ENCODE measurements at places on chromosomes 7 and 10.

DNA sequence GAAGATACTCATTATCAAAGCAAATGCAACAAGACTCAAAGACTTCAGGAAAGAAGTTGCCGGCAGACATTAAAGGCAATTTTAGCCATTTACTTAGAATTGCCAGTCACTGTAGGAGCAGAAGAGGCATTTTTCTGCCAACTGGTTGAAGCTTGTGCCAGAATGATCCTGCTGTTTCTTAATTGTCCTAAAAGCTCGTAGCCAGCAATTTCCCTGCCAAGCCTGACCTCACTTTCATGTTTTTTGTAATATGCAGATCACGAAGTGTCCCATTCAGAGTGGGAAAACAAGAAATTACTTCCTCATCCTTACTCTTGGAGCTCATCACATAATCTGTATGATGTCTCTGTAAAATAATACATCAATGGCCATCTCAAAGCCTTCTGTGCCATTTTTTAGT, 130.9 kb upstream of the ANKRD1 start:
- DNase-seq, result peak; percentile 85

DNA sequence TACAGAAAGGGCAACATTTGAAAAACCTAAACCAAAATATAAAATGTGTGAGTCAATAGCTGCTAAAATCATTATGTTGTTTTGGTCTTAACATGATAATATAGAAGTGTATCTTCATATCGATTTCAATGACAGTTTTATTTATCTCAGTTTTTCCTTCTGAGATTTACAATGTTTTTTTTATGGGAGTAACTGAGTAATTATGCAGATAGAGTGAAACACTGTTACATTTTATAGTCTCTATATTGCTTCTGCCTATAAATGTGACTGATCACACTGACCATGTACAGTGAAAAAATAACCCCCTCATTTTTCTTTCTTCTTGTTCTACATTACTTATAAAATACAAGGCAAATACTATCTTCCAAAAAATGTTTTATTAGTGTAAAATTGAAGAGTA, 81.6 kb downstream of the ETV1 start:
- DNase-seq, result no peak

- DNase-seq, result no peak
Observed at GRCh38 chr7:157990226-157990880, 597.3 kb downstream of the PTPRN2 start.

GRCh38 chr10:32377458-32378259, 30.7 kb upstream of the EPC1 start:
- DNase-seq, result peak; percentile 33

DNA sequence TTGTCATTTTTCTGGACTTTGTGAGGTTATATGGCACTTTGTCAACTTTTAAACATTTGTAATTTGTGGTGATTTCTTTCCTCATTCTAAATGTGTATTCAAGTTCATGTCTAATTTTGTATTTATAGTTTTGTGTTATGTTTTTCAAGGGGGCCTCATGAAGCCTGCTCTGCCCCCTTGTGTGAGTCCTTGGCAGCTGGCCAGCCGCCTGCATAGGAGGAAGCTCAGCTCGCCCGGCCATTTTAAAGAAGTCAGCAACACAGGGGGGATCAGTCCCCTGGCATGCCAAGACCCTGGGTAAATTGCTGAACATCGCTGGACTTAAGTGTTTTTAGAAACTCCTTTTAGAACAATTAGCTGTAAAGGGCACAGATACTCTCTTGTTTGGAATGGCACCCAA, 123.0 kb downstream of the ANLN start:
- DNase-seq, result no peak

DNA sequence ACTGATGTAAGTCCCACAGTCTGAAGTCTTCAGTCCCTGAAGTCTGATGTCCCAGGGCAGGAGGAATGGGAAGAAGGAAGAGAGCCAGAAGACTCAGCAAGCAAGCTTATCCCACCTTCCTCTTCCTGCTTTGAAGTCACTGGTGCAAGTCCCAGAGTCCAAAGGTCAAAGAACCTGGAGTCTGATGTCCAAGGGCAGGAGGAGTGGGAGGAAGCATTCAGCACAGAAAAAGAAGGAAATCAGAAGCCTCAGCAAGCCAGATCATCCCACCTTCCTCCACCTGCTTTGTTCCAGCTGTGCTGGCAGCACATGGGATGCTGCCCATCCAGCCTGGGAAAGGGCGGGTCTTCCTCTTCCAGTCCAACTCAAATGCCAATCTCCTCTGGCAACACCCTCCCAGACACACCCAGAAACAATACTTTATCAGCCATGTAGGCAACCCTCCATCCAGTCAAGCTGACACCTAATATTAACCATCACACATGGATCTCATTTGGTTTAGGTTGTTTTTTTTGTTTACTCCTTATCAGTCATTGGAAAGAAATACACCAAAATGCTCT, 50.9 kb downstream of the ADAM12 start:
- DNase-seq, result no peak

GRCh38 chr10:127017541-127018297, 112.5 kb downstream of the DOCK1 start:
- DNase-seq, result no peak

DNA sequence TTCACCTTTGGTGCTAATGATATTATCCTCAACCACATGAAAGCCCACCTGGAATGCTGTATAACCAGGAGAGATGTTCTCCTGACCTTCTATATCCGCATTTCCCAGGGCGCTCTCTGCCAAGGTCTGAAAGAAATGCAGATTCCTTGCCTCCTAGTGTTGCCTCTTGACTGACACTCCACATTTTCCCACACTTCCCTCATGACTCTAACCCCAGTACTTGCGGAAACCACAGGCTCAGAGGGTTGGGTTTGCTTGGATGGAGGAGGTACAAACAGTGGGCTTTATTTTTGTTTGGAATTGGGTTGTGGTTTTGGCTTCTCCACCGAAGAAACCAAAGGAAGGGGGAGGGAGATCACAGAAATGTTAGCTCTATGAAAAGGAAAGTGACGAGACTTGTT, 222.9 kb upstream of the CELF2 start:
- peak; percentile 94 for DNase-seq

DNA sequence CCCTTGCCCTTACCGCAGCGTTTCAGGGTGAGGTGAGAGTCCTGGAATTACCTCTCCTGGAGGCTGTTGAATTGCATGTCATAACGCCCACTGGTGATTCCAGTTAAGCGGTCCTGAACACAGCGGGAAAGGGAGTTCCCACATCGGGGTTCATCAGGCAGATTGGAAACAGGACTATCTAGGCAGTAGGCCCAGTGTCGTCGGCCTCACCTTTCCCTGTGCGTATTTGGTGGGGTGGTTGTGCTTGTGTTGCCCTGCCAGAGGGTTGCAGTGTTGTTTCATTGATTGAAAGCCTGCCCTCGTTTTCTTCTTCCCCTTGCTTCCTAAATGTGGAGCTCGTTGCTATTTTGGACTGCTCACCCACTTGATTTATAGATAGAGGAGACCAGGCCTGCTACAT, 10.6 kb upstream of the SUN1 start:
- no peak for DNase-seq

DNA sequence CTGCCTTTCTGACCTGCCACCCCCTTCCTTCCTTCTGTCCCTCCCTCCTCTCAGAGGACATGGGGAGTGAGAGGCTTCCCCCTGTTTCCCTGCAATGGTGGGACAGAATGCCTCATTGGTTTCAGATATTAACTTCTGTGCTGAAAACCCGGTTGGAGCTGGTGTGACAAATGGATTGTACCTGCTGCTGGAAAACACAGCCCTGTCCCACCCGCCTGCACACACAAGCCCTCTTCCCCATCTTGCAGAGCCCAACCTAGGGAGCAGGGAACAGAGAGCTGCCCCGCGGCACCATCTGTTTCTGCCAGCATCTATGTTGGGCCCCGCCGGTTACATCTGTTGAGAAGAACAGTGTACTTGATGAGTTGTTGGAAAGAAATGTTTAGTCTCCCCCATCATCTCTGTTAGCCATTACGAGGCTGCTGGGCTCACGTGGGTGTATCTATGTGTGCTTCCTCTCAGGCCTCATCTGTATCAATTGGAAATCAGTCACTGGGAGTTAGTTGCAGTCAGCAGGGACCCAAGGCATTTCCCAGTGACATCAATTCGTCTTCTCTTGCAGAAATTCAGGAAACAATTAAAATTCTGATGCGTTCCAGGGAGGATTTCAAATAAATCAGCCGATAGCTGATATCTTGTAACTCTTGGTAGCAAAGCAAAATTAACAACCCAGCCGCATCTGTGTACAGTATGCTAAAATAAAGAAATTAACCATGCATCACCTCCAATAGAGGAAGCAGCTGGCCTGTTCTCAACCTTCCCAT, 725.6 kb upstream of the GALNT17 start:
- no peak for DNase-seq

GRCh38 chr10:124117833-124118232, 24.4 kb upstream of the CHST15 start:
- no peak for DNase-seq

GRCh38 chr7:2006231-2006771, 226.4 kb downstream of the MAD1L1 start:
- DNase-seq, result no peak

DNA sequence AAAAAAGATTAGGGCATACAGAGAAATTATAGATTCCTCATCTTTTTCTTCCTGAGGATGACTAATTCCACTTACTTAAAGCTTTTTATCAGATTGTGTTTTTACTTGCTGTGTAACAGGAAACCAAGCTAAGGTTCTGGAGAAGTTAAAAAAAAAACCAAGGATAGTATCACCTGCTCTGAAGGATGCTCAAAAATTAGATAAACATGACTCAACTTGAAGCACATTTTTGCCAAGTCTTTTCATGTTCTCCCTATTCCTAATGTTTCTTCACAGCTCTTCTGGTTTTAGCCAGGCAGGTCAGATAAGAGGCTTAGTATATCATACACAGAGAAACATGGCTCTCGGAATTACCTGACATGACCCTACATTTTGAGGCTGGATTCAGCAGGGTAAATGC, 90.3 kb downstream of the CPEB3 start:
- DNase-seq, result no peak

DNA sequence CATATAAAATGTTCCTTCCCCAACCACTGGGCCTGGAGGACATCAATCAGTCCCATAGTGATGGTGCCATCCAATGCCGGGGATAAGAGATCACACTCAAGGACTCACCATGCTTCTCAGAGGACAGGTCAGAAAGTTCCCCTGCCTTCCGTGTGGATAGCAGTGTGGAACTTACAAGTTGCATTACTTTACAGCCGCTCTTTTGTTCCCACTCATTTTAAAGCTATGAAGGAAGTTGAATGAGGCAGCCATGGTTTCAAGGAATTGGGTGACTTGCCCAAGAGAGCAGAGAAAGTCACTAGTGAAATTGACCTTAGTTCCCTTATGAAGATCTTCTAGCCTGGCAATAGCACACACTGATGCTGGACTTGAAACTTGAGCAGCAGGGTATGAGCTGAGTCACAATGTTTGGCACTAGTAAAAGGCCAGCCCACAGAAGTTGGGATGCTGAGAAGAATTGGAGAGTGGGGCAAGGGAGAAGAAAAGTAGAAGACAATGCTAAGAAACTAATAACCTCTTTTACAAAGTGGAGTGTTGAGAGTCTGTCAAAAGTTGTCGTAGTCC, 78.7 kb downstream of the CXCL12 start:
- no peak for DNase-seq

GRCh38 chr7:15086862-15087261, 184.3 kb upstream of the DGKB start:
- DNase-seq, result no peak

DNA sequence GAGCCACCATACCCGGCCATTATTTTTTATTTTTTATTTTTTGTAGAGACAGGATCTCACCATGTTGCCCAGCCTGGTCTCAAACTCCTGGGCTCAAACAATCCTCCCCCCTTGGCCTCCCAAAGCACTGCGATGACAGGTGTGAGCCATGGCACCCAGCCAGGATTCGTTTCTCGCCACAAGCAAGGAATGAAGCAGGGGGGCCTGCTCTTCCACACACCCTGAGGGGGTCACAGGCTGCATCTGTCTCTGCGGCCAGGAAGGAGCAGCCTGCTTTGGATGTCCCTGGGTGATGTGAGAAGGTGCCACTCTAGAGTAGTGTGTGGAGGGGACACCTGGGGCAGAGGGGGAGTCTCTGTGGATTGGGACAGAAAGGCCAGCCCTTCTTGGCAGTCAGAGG, 61.3 kb upstream of the TNRC18 start:
- DNase-seq, result no peak

DNA sequence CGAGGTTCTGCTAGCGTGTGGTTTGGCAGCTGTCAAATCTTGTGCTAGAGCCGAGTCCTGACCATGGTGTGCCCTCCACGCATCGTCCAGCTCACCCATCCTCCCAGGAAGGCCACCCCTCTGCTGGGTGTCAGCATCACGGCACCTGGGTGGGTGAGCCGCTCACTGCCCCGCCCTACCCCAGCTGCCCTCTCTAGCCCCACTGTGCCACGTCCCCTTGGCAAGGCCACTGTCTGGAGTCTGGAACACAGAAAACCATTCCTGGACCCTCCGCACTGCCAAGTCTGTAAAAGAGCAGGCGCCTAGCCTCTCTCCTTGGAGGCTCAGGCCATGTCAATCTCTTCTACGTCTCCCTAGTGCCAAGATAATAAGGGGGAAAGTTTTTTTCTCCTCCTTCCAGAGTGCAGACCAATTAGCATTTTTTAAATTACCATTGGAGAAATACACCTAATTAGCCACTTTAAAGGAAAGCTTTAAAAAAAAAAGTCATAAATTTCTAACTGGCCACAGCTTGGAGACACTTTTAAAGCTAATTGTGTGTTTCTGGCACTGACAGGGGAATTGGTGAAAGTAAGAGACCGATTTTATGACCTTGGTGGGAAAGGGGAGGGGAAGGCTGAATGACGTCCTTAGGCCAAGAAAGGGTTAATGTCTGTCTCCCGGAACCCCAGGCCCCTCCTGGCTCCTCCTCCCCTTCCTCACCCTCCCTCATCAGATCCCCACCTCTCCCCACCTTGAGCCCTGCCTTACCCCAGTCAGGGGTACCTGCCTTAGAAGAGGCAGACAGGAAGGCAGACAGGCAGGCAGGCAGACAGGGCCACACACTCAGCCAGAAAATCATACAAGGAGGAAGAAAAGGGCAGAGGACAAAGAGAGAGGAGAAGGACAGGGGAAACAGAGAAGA, 151.2 kb downstream of the PLXNA4 start:
- DNase-seq, result no peak

DNA sequence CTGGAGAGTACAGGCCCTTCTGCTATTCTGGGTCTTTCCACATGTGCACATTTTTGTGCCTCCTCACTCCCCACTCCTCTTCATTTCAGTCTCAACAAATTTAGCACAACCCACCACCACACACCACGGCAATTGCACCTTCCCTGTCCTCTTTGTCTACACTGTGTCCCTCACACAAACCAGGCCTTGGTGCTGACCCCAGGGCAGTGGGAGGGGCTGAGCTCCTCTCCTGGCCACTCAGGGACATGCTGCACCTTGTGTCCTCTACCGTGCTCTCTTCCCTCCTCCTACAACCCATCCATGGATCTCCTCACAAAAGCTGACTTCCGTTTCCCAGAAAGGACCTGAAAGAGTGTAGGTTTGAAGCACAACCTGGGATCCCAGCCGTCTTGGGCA, 90.9 kb upstream of the IKZF1 start:
- DNase-seq, result no peak

GRCh38 chr10:93071177-93071472, 2.6 kb upstream of the CYP26A1 start:
- no peak for DNase-seq

GRCh38 chr7:29588212-29588611, 24.6 kb downstream of the PRR15 start:
- no peak for DNase-seq

Data from astrocyte of the cerebellum (primary cell).